ENCODE measurements at places on chromosomes 2 and 18.

GRCh38 chr18:61333271-61333745, at the start of gene CDH20:
Gene CDH20, plus strand, starts transcription at chr18:61333430.
- DNase-seq, result no peak

DNA sequence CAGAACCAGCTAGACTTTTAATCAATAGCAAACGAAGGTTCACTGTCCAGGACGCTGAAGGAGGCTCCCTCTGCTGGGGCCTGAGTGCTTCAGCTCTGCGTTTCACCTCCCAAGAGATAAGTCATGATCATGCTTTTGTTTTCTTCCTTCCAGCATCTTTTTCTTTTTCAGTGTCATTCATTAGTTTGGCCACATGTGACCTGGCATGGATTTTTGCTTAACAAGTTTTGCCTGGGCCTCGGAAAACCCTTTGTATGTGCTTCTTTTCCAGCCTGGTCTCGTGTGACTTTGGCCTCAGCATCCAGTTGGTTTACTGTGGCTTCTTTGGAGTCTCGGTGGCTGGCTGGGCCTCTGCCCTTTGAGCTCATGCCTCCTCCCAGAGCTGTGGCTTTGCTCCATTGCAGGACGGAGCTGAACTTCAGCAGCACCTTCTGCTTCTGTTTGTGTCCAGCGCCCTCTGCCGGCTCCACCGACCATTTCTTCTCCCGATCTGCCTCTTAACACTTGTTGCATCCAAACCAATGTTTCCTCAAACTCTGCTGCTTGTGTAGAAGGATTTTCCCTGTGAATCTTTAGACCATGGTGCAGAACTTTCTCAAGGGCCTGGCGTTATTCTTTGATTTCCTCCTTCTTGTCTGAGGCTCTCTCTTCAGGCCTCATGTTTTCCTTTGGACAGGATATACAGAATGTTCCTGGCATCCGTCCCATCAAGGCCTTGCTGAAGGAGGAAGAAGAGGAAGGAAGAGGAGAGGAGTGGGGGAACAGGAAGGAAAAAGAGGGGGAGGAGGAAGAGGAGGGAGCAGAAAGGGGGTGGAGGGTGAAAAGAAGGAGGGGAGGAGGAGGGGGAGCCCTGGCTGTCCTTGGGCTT, 23.6 kb upstream of the HES6 start:
- DNase-seq, result no peak

- no peak for DNase-seq
Measured at GRCh38 chr2:7348761-7349160, 431.5 kb downstream of the RNF144A start.

- DNase-seq, result no peak
Measured at GRCh38 chr18:46343456-46343855, 239.3 kb downstream of the HAUS1 start.

GRCh38 chr18:9147440-9148202, 11.0 kb downstream of the ANKRD12 start:
- DNase-seq, result no peak

- DNase-seq, result no peak
Measured at GRCh38 chr2:179049546-179050311, at the start of gene CCDC141. Gene CCDC141, minus strand, starts transcription at chr2:179050137. Its CDS starts 196 bp downstream, at chr2:179049941.

- DNase-seq, result no peak
Measured at GRCh38 chr2:170817093-170818035, 677 bp downstream of the GAD1 start.

DNA sequence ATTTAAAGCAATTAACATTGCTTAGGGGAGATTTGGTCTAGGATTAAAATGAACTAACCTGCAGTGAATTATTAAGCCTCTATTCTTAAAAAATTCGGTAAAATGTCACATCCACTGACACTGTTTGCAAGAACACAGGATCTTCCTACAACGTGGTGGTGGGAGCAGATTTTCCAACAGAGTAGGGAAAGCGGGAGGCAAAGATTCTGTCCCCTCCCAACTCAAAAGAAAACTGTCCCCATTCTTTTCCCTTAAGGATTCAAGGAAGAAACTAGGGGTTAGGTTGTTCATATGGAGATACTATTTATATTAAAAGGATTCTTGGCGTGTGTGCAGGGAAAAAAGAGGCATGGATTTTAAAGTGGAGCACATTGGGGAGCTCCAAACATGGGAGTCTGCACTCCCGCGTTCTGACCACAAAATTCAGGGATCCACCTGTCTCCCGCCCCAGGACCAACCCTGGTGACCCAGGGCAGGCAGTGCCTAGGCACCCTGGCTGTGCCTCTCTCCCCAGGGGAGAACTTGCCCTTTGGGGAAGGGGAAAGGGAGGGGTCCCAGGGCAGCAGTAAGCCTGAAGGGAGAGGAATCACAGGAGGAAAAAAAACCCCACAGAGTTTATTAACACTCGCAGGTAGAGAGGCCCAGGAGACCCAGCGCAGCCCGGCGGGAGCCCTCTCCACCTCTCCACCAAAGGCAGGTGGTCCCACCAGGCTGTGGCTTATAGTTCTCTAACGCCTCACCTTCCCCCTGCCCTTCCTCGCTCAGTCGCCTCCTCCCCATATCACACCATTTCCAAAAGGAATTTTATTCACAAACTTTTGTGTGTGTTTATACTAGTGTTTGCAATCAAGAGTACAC, 2.3 kb downstream of the PTGR3 start:
- no peak for DNase-seq

GRCh38 chr18:48811401-48811800, 139.4 kb downstream of the SMAD7 start:
- no peak for DNase-seq

GRCh38 chr2:84919885-84920580, 14.6 kb downstream of the TMSB10 start:
- DNase-seq, result no peak

DNA sequence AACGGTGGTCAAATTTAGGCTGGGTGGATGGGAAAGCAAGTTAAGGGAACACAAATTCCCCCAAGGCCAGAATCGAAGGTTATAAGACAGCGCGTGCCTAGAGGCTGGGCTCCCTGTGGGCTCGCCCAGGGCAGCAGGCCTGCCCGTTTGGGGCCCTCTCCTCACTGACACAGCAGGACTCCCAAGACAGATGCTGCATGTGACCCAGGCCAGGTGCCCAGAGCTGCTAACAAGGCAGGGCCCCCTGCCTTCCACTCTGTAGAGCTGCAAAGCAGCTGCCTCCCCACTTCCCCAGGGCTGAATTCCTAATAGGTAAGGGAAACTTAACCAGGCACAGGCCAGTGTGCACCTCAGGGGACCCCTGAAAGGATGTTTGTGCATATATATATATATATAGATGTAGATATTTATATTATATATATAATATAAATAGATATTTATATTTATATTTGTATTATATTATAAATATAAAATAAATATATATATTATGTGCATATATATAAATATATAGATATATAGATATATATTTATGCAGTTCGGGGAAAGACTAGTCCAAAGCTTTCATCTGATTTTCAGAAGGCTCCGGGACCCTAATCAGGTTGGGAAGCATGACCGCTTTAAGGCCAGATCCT, 43.7 kb downstream of the TMEM37 start:
- DNase-seq, result no peak

GRCh38 chr18:26771524-26771923, 94.0 kb downstream of the AQP4 start:
- DNase-seq, result no peak

- DNase-seq, result no peak
Measured at GRCh38 chr2:65639156-65639864, 206.9 kb upstream of the SPRED2 start.

DNA sequence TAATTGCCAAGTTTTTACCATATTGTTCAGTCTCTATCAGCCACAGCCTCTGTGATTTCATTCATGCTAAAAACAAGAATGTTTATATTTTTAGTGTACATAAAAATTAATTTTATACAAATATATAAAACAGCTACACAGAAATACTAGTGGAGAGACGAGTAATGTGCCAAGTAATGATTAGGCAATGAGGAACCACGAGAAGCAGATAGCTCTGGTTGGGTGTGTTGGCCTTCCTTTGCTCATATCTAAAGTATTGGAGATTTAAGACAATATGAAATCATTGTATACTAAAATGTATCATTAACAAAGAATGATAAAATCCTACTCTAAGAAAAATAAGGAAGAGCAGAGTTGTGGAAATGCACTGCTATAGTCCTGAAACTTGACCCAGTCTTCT, 326.7 kb downstream of the AGAP1 start:
- no peak for DNase-seq

DNA sequence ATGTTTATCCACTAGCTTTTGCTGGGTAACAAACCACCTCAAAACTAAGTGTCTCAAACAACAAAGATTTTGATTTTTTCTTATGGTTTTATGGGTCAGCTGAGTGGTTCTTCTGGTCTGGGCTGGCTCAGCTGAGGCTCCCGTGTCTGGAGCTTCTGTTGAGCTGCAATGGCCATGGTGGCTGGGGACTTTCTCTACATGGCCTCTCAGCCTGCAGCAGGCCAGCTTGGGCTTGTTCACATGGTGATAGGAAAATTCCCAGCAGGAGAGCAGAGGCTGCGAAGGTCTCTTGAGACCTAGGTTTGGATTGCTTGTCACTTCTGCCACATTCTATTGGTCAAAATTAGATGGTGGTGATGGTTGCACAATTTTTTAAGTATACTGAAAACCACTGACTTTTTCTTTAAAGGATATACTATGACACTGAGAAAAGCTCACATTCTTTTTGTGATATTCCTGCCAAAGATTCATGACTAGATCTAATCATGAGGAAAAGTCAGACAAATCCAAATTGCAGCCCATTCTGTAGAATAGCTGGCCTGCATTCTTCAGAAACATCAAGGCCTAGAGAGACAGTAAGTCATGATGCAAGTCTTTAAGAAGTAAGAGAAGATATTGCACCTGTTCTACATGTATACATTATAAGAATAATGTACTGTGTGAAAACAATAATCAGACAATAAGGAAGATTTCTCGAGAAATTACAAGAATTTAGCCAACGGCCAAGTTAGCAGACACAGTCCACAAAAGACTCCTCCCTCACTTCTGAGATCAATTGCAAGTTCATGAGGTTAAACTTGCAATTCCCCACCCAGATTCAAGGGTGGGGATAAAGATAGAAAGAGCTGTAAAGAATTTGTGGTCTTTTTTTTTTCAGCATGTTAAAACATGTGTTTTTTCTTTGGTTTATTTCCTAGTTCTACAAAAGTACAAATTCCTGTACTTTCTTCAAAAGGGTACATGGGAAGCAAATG, 35.0 kb upstream of the IL1R2 start:
- DNase-seq, result no peak

DNA sequence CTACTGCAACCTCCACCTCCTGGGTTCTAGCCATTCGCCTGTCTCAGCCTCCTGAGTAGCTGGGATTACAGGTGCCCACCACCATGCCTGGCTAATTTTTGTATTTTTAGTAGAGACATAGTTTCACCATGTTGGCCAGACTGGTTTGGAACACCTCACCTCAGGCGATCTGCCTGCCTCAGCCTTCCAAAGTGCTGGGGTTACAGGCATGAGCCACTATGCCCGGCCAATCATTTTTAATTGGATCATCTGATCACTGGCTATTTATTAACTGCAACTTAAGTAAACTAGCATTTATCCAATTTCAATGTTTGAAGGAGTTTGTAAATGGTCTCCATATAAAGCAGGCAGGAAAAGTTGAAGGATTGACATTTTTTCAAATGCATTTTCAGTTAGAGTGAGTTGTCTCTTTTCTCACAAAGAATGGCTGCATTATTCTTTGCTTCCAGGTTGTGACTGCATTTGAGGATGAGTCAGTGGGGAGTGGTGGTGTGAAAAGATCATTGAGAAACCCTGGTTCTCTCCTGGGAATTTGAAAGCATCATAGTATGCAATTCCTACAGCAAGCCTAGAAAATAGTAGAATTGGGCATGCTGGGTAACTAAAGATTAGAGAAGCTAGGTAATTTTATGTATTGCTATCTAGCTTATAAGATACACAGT, 431.1 kb upstream of the ZEB2 start:
- DNase-seq, result no peak

- DNase-seq, result no peak
Measured at GRCh38 chr2:172437419-172438341, 10.3 kb downstream of the ITGA6 start.

- DNase-seq, result no peak
Measured at GRCh38 chr2:109242654-109243331, 113.8 kb downstream of the SH3RF3 start.

DNA sequence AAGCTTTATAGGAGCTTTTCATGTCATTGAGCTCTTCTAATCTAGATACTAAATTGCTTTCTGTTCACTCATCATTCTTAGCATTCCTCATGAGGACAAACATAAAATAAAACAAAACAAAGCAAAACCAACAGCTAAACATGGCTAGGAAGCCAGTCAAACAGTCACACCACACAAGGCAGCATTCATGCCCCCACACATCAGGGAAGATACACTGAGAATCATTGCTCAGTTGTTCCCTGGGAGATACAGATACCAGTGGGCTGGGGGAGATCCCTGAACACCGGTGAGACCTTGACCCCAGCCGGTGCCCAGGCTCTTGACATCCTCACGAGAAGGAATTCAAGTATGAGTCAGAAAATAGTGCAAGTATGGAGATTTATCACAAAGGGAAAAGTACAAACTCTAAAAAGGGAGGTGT, 177.9 kb upstream of the ARL4C start:
- DNase-seq, result no peak

DNA sequence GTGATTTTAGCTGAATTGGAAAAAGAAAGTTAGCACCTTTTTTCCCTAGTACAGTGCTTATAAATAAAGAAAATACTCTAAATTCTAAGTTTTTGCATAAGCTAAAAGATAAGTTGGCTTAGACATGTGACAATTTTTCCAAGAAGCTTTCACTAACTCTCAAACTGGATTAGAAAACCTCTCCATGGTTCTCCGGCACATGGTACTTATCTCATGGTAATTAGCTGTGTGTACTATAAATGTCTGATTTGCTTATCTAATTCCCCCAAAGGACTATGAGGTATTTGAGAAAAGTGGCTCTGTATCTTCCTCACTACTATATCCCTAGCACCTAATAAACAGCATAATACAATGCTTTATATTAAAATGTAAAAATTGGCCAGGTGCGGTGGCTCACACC, 71.1 kb downstream of the ROCK1 start:
- no peak for DNase-seq

- DNase-seq, result no peak
Measured at GRCh38 chr2:63834401-63834800, 7.3 kb upstream of the UGP2 start.

DNA sequence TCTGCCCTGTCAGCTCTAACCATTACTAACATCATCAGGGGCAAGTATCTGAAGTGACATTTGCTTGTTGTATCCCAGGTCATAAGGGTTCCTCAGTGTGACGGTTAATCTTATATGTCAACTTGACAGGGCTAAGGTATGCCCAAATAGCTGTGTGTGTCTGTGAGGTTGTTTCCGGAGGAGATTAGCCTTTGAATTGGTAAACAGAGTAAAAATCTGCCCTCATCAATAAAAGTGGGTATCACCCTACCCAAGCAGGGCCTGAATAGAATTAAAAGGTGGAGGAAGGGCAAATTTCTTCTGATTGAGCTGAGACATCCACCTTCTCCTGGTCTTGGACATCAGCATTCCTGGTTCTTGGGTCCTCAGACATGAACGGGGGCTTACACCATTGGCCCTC, 12.8 kb upstream of the TGFA start:
- DNase-seq, result no peak

Data from stimulated activated CD4-positive, alpha-beta T cell treated with anti-CD3 and anti-CD28 coated beads, Interleukin-1b, Interleukin-23, amount 100 ng/mL, for 24 hours (primary cell).